Cortex of kidney (tissue), 1 donor: ENCODE measurements at places on chromosomes 5 and 9.

DNA sequence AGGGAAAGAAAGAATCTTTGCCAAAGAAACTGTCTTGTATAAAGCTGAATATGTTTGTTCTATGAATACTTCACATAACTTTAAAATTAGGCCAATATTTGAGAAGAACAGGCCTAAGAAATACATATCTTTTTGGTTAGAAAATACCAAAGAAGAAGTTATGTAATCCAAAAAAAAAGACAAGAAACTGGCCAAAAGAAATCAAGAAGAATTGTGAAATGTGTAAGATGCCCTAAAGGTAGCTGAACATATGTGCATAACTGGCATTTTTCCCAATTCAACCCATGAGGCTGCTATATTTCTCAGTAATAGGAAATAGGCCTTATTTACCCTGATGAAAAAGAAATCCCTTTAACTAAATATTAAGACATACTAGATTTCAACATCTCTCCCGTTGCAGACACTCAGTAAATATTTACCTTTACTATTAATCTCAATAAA, 290.0 kb downstream of the CETN3 start:
- DNase-seq, result no peak

DNA sequence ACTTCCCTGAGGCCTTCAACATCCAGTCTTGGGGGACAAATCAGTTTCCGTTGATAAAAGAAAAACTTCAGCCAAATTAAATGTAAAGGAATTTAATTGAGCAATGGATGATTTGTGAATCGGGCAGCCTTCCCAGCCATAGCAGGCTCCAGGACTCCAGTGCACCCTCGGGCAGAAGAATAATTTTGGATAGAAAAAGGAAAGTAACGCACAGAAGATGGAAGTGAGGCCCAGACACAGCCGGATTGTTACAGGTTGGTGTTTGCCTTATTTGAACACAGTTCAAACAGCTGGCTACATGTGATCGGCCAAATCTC, 19.1 kb downstream of the MRPL36 start:
- no peak for DNase-seq

DNA sequence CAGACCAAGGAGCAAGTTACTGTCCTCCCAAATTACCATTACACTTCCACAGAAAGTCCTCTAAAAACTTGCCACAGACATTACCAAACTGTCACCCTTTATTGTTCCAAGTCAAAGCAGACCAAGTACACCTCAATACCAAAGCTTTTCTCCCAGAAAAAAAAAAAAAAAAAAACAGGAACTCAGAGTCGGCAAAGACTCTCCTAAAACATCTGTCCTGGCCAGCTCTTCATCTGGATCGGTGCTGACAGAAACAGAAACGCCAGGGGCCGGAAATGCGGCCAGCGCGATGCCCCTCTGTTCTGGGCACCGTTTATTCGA, 718 bp downstream of the DEPDC1B start:
- no peak for DNase-seq

DNA sequence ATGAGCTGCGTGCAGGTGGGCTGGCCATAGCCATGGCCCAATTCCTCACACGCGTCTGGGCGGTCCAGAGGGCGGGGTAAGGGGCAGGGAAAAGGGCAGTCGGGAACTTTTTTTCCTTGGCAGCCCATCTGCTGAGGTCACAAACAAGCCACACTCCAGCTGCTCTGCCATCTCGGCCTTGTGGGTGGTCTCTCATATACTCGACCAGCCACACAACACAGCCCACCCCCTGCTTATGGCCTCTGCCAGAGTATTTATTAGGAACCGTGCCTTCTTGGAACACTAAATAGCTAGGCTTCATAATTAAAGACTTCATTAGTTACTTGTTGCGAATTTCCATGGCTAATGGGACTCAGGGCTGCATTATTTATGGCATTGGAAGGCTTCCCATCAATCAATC, 98.5 kb upstream of the LHFPL2 start:
- no peak for DNase-seq

DNA sequence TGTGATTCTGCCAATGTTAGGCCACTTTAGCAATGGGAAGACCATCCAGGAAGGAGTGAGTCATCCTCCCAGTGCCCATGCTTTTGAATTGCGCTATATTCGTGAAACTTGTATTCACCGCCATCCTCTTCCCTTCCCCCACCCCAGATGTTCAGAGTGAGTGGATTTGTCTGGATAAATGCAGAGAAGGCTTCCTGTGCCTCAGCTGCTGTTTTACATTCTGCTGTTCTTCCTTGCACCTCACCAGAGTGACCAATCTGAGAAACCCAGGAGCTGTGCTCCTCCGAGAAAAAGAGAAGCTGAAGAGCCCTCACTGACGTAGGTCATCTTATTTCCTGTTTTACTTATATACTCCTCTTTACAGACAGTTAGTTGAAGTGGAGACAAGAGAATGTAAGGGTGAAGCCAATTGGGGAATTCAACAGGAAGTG, 24.6 kb upstream of the SVEP1 start:
- no peak for DNase-seq

DNA sequence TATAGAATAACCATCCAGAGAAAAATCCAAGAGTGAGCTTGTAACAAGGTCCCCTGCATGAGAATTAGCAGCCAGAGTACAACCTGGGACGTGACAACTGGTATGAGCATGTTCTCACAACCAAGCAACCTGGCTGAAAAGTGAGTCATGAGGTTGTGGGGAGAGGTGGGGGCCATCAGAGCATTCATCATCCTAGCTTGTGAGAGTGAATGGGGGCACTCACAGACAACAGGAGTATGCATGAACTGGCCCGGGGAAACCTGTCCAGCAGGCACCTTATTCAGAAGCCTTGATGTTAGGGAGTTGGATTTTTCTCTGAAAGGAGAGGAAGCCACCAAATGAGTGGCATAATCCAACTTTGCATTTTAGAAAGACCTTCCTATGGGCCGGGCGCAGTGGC, 113.0 kb downstream of the FRMD3 start:
- no peak for DNase-seq

- DNase-seq, result no peak
These were observed 232.9 kb downstream of the NFIB start for GRCh38 chr9:14080959-14081542.

GRCh38 chr5:36214436-36214835, 27.3 kb downstream of the NADK2 start:
- DNase-seq, result no peak

DNA sequence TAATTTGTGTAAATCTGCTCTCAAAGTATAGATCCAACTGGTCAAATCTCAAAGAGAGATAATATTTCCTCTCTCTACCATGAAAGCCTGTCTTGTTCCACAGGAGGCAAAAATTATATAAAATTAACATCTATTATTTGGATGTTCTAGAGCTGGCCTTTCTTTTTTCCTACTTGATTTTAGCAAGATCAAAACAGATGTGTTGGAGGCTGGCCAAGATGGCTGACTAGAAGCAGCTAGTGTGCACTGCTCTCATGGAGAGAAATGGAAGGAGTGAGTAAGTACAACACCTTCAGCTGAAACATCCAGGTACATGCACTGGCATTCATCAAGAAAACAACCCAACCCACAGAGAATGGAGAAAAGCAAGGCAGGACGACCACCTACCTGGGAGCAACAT, 298.6 kb upstream of the SLC24A2 start:
- DNase-seq, result no peak

- no peak for DNase-seq
These were observed 43.8 kb upstream of the FCN1 start for GRCh38 chr9:134961331-134962064.
